Dermis blood vessel endothelial cell (primary cell): ENCODE measurements at places on chromosomes 1 and 21. TPM values are rescaled to one million over a fixed set of nuclear protein-coding genes. Genes with fewer than 3 reads are reported as not detected.

Gene VWA1
- total RNA-seq, result 12.7 and 45.3 TPM in 2 replicates

Gene CGN
- 0.42 and 2.4 TPM in 2 replicates for total RNA-seq

Gene ERMAP
- total RNA-seq, result 8.8 and 9.7 TPM in 2 replicates

- no peak for DNase-seq
Observed at GRCh38 chr21:17828223-17828622, 9.1 kb upstream of the C21orf91 start.
